ENCODE measurements at places on chromosomes 2 and 18.

GRCh38 chr2:42961961-42962360 lies 169.6 kb upstream of the HAAO start:
- H3K27ac ChIP-seq = no peak overlapping the region
- no peak overlapping the region for H3K4me3 ChIP-seq
- no peak for DNase-seq

- no peaks in the 10 kb centered on the region for H3K36me3 ChIP-seq
- peaks cover 56% of the 10 kb centered on the region for H3K4me1 ChIP-seq
- peak overlapping the region; percentile 23 for H3K4me3 ChIP-seq
- peak overlapping the region; percentile 96 for H3K27ac ChIP-seq
These were observed 60.7 kb downstream of the CXCR4 start for GRCh38 chr2:136057023-136057801.

DNA sequence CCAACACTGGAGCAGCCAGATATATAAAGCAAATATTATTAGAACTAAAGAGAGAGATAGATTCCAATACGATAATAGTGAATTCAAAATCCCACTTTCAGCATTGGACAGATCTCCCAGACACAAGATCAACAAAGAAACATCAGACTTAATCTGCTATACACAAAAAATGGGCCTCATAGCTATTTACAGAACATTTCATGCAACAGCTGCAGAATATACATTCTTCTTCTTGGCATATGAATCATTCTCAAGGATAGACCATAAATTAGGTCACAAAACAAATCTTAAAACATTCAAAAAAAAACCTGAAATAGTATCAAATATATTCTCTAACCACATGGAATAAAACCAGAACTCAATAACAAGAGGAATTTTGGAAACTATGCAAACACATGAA lies 23.8 kb upstream of the BAZ2B start:
- H3K4me1 ChIP-seq = no peaks in the 10 kb centered on the region
- no peak for DNase-seq

GRCh38 chr18:11826836-11827235 lies 24.4 kb upstream of the CHMP1B start:
- H3K4me1 ChIP-seq = peaks cover 6% of the 10 kb centered on the region
- H3K27ac ChIP-seq = no peak overlapping the region
- DNase-seq = no peak
- peaks cover 10% of the 10 kb centered on the region for H3K27me3 ChIP-seq

DNA sequence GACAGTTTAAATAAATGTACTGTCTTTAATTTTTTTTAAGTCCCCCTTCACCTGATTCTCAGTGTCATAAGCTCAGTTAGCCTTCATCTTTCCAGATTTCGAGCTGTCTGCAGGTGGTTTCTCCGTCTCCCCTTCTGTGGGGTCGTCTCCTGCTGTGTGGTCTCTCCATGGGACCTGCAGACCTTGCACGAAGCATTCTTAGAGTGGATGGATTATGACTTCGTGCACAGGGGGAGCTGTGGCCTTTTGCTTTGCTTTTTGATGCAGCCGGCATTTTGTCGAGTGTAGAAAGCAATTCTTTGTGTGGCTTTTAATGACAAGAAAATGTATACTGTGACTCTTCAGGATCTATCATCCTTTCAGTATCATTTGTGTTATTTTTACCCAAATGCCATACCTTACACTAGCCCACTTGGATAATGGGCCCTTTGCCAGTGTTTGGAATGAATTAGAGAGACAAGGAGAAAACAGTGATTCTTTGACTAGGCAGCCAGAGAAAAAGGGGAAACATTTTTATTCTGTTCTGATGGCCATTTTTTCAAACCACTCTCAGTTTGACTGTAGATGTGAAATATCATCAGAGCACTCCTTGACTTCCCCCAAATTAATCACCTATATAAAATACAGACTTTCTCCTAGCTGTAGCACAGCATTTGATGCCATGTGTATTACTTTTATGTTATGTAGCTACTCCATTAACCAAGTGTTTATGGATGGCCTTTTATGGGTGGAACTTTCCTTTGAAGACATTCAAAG lies 54.3 kb downstream of the ITGA6 start:
- DNase-seq = no peak
- no peak overlapping the region for H3K4me3 ChIP-seq
- H3K4me1 ChIP-seq = peaks cover 18% of the 10 kb centered on the region
- H3K36me3 ChIP-seq = peaks cover 36% of the 10 kb centered on the region
- no peak overlapping the region for H3K27ac ChIP-seq
- no peaks in the 10 kb centered on the region for H3K27me3 ChIP-seq

- H3K4me3 ChIP-seq = no peak overlapping the region
- no peaks in the 10 kb centered on the region for H3K4me1 ChIP-seq
- no peak for DNase-seq
- H3K36me3 ChIP-seq = no peaks in the 10 kb centered on the region
- H3K27ac ChIP-seq = peak overlapping the region; percentile 17
- H3K27me3 ChIP-seq = no peaks in the 10 kb centered on the region
These were observed 36.4 kb downstream of the ICOS start for GRCh38 chr2:203973000-203973399.

DNA sequence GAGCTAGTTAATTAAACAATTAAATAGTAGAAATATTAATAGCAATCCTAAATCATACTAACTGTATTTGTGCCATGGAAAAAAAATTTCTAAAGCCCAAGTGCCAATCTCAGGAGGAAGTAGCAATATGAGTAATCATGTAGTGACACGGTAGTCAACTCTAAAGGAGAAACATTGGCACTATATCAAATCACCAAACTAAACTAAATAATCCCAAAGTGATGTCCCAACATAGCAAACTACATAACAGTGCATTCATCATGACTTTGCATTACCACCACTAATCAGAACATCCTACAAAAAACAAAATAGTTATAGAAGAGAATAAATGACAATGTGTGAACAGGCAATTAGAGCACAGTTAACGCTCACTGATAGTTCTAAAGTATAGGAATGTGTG lies 195.1 kb downstream of the EXOC6B start:
- no peak for DNase-seq
- H3K4me3 ChIP-seq = no peak overlapping the region
- H3K4me1 ChIP-seq = peaks cover 11% of the 10 kb centered on the region
- H3K36me3 ChIP-seq = no peaks in the 10 kb centered on the region
- H3K27me3 ChIP-seq = no peaks in the 10 kb centered on the region

GRCh38 chr18:21997207-21998143 lies 171.9 kb upstream of the GATA6 start:
- H3K4me1 ChIP-seq = peaks cover 7% of the 10 kb centered on the region
- DNase-seq = no peak
- no peak overlapping the region for H3K4me3 ChIP-seq

- no peak overlapping the region for H3K27ac ChIP-seq
- H3K4me3 ChIP-seq = no peak overlapping the region
- DNase-seq = no peak
- H3K36me3 ChIP-seq = peaks cover 2% of the 10 kb centered on the region
- no peaks in the 10 kb centered on the region for H3K4me1 ChIP-seq
These were observed 353 bp upstream of the SULT1C4 start for GRCh38 chr2:108377401-108377800.

DNA sequence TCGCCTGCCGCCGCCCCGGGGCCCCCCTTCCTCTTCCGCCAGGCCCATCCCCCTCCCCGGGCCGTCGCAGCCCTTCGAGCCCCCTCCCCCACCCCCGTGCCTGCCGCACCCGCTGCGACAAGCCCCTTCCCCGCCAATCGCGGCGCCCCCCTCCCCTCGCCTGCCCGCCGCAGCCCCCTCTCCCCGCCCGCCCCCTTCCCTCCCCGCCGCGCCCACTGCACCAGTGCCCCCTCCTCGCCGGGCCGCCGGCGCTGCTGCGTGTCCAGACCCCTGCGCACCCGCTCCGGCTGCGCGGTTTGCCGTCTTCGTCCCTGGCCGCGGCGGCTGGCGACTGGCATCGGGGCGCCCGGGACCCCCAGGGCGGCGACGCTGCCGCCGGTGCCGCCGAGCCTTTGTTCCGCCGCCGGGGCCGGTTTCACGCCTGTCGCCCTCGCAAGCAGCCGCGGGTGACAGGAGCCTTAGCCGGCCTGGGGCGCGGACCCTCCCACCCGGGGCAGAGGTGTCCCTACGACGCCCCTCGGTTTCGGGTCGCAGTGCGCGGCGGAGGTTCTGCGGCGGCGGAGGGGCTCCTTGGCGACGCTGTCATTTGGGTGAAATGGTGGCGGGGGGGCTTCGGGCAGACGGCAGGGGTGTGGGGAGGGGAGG lies 18.1 kb downstream of the GPC1 start:
- peaks cover 16% of the 10 kb centered on the region for H3K4me1 ChIP-seq
- no peak for DNase-seq
- H3K27ac ChIP-seq = no peak overlapping the region
- H3K36me3 ChIP-seq = peaks cover 10% of the 10 kb centered on the region

DNA sequence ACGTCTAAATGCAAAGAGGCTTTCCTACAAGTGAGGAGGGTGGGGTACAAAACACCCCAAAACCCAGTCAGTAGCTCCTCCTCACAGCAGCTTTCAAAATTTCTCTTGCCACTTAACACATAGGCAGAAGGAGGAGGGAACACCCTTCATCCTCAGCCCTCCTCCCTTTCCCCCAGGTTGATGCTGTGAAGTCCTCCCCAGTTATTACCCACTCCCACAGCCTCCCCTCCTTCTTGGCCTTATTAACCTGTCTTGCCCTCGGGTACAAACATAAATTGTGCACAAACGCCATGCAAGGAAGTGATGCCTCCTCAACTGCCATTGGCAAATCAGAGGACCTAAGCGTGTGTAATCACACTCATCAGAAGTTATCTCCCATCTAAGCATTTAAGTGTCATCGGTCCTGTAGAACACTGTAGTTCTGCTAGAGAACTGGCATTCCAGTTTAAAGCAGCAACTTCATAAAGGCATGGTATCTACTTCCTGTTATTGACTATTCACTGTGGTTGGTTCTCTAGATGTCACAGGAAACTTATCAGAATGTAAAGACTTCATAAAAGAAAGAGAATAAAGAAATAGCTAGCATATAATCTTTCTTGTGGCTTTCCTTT lies at the start of gene DSC1:
Gene DSC1, minus strand, starts transcription at position 32 of the 611 bp plus-strand sequence. CDS start 262 bp downstream, outside the sequence.
- H3K36me3 ChIP-seq = peaks cover 2% of the 10 kb centered on the region
- no peaks in the 10 kb centered on the region for H3K4me1 ChIP-seq
- peak within 1 kb of the TSS; percentile 12 for H3K4me3 ChIP-seq
- no peaks in the 10 kb centered on the region for H3K27me3 ChIP-seq
- DNase-seq = no peak

- no peak overlapping the region for H3K4me3 ChIP-seq
These were observed 52.7 kb upstream of the BOD1L2 start for GRCh38 chr18:57094175-57094574.

GRCh38 chr2:16614314-16614860 lies 51.2 kb downstream of the CYRIA start:
- no peaks in the 10 kb centered on the region for H3K4me1 ChIP-seq
- no peak overlapping the region for H3K27ac ChIP-seq
- DNase-seq = no peak
- peaks cover 20% of the 10 kb centered on the region for H3K27me3 ChIP-seq

DNA sequence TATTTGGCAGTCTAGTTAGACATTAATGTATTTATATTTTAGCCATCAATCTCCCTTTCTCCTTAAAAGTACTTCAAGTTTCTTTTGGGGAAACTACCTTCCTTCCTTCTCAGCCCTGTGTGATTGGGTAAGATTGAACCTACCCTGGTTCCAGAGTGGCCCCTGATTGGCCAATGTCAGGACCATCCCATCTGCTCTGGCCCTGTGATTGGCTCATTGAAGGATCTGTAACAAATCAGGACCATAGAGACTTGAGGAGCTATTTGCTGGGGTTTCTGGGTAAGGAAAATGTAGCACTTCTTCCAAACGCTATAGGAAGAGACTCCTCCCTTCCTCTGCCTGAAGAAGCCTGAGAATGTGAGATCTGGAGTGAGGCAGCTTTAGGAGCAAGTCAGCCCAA lies 59.3 kb downstream of the AQP4 start:
- no peaks in the 10 kb centered on the region for H3K27me3 ChIP-seq
- no peaks in the 10 kb centered on the region for H3K4me1 ChIP-seq
- no peaks in the 10 kb centered on the region for H3K36me3 ChIP-seq

GRCh38 chr2:240290432-240291336 lies 144.8 kb upstream of the GPC1 start:
- no peaks in the 10 kb centered on the region for H3K4me1 ChIP-seq
- H3K36me3 ChIP-seq = peaks cover under 1% of the 10 kb centered on the region
- no peak overlapping the region for H3K4me3 ChIP-seq
- H3K27me3 ChIP-seq = no peaks in the 10 kb centered on the region

DNA sequence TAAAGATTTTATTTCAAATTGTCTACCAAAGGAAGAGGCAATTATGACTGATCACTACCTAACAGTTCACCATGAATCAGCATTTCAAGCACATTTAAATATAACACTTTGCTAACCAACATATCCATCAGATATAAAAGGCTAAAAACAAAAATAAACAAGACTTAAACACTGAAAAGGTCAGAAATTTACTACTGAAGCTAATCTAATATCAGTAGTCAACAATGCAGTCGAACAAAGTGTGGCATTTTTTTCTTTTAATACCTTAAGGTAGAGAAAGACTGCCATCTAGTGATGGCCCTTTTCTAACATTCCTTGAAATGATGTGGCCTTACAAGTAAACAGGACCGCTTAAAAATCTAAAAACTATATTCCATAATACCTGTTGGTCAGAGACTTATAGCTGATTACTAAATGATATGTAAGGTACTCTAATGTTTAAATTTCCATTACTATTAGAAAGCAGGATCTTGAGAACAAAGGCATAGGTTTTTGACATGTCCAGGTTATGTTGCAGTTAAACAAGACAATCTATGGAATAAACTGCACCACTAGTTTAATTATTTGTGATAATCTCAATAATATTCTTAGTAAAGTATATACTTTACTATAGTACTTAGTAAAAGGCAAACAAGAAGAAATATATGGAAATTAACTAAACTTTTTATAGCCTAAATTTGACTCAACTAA lies 80.0 kb downstream of the EXOC6B start:
- H3K4me3 ChIP-seq = no peak overlapping the region
- H3K36me3 ChIP-seq = no peaks in the 10 kb centered on the region
- DNase-seq = no peak

DNA sequence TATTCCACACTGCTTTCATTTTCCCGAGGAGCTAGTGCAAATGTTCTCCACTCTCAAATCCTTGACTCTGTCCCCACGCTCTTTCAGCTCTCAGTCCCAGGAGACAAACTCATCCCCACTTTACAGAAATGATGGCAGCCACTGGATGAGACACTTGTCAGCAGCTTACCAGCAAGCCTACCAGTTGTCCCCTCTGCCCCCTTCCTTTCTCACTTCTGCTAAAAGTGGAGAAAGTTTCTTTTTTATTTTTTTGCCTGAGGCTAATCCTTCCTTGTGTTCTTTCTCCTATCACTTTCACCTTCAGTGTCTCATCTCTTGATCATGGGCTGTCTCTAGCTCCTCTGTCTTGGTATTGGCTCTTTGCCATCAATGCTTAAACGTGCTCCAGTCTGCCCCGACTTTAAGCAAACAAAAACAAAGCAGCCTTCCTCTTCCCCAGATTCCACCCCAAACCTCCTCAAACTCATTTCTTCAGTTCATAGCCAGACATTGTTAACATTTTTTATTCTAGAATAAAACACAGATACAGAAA lies 64.5 kb downstream of the TTC32 start:
- no peaks in the 10 kb centered on the region for H3K4me1 ChIP-seq
- no peak overlapping the region for H3K4me3 ChIP-seq
- H3K27ac ChIP-seq = no peak overlapping the region
- no peaks in the 10 kb centered on the region for H3K36me3 ChIP-seq
